Bladder microvascular endothelial cell (primary cell): ENCODE measurements at places on chromosomes 2 and 18. TPM values are rescaled to one million over a fixed set of nuclear protein-coding genes. Genes with fewer than 3 reads are reported as not detected.

ARHGAP15 gene
- 0.19 TPM in 1 of 2 replicates, not detected in the other for total RNA-seq

SLC40A1 gene
- 5.0 and 101 TPM in 2 replicates for total RNA-seq

SMYD5 gene
- 11.0 and 17.9 TPM in 2 replicates for total RNA-seq

TAF4B gene
- 1.9 and 3.4 TPM in 2 replicates for total RNA-seq

SMAD4 gene
- total RNA-seq: 35.5 and 113 TPM in 2 replicates

CAPN14 gene
- under 0.01 and 0.13 TPM in 2 replicates for total RNA-seq

TRIM43 gene
- total RNA-seq: not detected in 2 replicates

ADI1 gene
- total RNA-seq: 34.2 and 50.2 TPM in 2 replicates

ANKAR gene
- total RNA-seq: 3.1 and 8.7 TPM in 2 replicates

CNDP1 gene
- not detected in 2 replicates for total RNA-seq

SP100 gene
- 88.4 and 139 TPM in 2 replicates for total RNA-seq

G6PC2 gene
- not detected in 2 replicates for total RNA-seq

CNGA3 gene
- not detected in 2 replicates for total RNA-seq

VSNL1 gene
- total RNA-seq: not detected in 2 replicates

DNAH7 gene
- under 0.01 and 0.06 TPM in 2 replicates for total RNA-seq

KCNG3 gene
- not detected in 2 replicates for total RNA-seq

REEP1 gene
- total RNA-seq: 0.16 and 6.8 TPM in 2 replicates

TIMM21 gene
- total RNA-seq: 21.5 and 32.7 TPM in 2 replicates

SGPP2 gene
- not detected in 2 replicates for total RNA-seq

LBX2 gene
- 1.3 and 1.9 TPM in 2 replicates for total RNA-seq

PCGF1 gene
- total RNA-seq: 9.7 and 12.0 TPM in 2 replicates

GPAT2 gene
- total RNA-seq: 11.3 and 13.9 TPM in 2 replicates

DPP4 gene
- 16.4 and 26.9 TPM in 2 replicates for total RNA-seq

PSTPIP2 gene
- 0.65 and 3.6 TPM in 2 replicates for total RNA-seq

C2orf92 gene
- total RNA-seq: 0.97 and 4.0 TPM in 2 replicates
